ENCODE measurements at places on chromosomes 5 and 9.

DNA sequence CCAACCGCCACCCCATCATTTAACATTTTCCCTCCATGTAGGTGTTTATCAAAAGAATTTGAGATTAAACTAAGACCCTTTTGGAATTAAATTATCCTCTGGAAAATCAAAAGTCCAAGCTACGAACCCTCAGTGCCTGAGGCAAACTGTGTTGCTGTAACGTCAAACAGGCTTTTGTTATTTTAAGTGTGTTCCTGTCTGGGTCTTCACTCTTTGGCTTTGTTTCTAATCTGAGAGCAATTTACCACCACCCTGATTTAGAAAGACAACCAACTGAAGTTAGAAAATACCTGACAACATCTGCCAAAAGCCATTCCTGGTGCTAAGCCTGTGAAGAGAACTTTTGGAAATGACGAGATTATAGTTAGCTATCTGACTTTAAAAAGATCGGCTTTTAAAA, 199.9 kb downstream of the DIRAS2 start:
- no peak for DNase-seq

DNA sequence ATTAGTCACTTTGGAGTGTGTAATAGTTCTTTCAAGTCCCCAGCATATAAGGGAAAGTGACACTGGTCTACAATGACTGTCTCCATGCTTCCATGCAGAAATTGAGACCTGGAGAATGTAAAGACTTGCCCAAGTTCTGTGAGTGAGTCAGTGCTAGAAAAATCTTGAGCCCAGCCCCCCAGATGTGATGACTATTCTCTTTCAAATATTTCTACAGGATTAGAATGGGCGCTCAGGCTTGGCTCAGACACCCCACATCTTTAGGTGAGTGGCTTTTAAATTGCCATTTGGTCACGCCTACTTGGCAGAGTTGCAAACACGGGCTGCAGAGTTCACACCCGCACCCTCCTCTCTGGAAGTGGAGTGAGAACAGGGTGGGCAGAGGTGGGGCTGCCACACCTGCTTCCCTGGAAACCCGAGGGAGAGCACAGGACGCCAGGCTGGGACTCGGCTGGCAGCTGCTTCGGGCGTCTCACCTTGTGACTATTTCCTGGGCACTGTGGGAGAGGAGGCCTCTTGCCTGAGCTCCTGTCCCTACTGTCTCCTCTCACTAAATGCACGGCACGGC, 37.6 kb downstream of the ROPN1L start:
- DNase-seq = no peak

- no peak for DNase-seq
Measured at GRCh38 chr9:105306351-105307140, 62.1 kb downstream of the SLC44A1 start.

- DNase-seq = no peak
Measured at GRCh38 chr9:112009656-112010055, 113.0 kb downstream of the UGCG start.

DNA sequence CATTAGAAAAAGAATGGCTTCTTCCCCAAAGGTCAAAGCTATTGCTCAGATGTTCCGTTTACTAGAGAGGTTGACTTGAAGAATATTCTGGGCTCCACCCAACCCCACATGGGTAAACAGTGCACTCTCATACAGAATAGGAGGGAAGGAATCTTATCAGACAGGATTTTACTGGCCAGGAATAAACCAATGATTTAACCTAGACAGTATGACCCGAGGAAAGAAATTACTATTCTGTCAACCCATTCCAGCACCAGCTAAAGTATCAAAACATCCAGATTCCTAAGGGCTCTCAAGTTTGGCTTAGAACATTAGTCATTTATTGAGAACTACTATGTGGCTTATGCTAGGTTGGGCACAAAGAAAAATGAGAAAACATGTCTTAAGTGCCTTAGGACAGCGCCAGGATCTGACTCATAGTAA, 493.6 kb upstream of the KLF4 start:
- no peak for DNase-seq

- DNase-seq = no peak
Measured at GRCh38 chr9:79663300-79663699, 91.5 kb downstream of the TLE4 start.
